ENCODE measurements at places on chromosomes 6 and 20. TPM values are rescaled to one million over a fixed set of nuclear protein-coding genes. Genes with fewer than 3 reads are reported as not detected.

DNA sequence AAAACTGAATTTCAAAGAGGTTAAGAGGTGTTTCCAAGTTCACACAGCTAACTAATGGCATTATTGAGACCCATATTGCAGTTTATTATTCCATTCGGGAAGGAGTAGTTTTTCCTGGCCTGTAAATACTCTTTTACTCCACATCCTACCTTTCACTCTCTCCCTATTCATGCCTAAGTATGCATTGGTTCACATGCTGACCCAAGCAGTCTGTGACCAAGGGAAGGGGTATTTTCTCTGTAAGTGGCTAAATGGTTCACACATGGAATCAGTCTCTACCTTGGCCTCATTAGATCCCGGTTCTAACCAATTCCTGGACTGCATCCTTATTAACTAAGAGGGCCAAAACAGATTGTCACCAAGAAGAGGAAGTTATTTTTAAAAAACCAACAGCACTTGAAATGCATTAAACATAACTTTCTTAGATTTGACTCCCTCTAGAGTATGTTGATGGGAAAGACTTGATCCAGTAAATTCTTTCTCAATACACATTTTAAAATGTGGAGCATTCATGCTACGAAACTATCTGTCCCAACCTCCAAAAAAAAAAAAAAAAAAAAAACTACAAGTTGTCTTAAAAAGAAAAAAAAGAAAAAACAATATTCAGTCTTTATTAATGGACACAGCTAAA is 17.8 kb upstream of the RSPO3 start:
- peak; percentile 68 for DNase-seq
- H3K4me3 ChIP-seq, result no peak overlapping the region
- H3K4me1 ChIP-seq, result peaks cover 34% of the 10 kb centered on the region
- H3K27me3 ChIP-seq, result no peaks in the 10 kb centered on the region
- H3K36me3 ChIP-seq, result no peaks in the 10 kb centered on the region

PTCHD4 gene
- 0.76 TPM for total RNA-seq

GRCh38 chr20:8066662-8067061 is 47.1 kb upstream of the TMX4 start:
- no peaks in the 10 kb centered on the region for H3K4me1 ChIP-seq
- H3K4me3 ChIP-seq, result no peak overlapping the region
- DNase-seq, result no peak
- H3K36me3 ChIP-seq, result no peaks in the 10 kb centered on the region
- no peak overlapping the region for H3K27ac ChIP-seq
- no peaks in the 10 kb centered on the region for H3K27me3 ChIP-seq

EYA4 gene
- not detected for total RNA-seq

ZSCAN31 gene
- total RNA-seq, result 0.54 TPM
